ENCODE measurements at places on chromosomes 3 and 15. TPM values are rescaled to one million over a fixed set of nuclear protein-coding genes. Genes with fewer than 3 reads are reported as not detected.

Gene DET1
- 12.4 TPM for total RNA-seq

Gene PLA2G4D
- total RNA-seq: not detected

Gene PIGZ
- 7.6 TPM for total RNA-seq

Gene CGNL1
- 40.0 TPM for total RNA-seq

Gene MESP2
- total RNA-seq: not detected

Gene ADAMTS17
- 0.52 TPM for total RNA-seq

Gene DAZL
- total RNA-seq: not detected

Gene HEG1
- 154 TPM for total RNA-seq

Gene ANKRD34C
- total RNA-seq: 0.52 TPM

Gene FEZF2
- total RNA-seq: not detected

Gene GP9
- total RNA-seq: not detected

Gene POMGNT2
- 17.4 TPM for total RNA-seq

Gene SYNPR
- total RNA-seq: not detected

Gene GOLGA8R
- 1.1 TPM for total RNA-seq

Gene GOLGA6L7
- not detected for total RNA-seq

Gene GOLGA8T
- 2.2 TPM for total RNA-seq

Gene COL6A5
- not detected for total RNA-seq

Gene GREM1
- total RNA-seq: not detected

Gene GRAMD2A
- total RNA-seq: not detected

Gene QARS1
- total RNA-seq: 197 TPM

Gene ZBED2
- 0.12 TPM for total RNA-seq

Gene ZNF620
- total RNA-seq: 2.9 TPM

Gene APOD
- 175 TPM for total RNA-seq

Gene KLHL40
- total RNA-seq: 0.69 TPM

Gene CLSTN2
- 2.0 TPM for total RNA-seq

Gene RTP3
- not detected for total RNA-seq

Gene RARB
- total RNA-seq: 11.3 TPM

Gene RLBP1
- not detected for total RNA-seq

Gene MYL3
- total RNA-seq: 6,839 TPM

Gene TMC3
- total RNA-seq: not detected

Gene MYH15
- total RNA-seq: 0.19 TPM

Gene PLXND1
- 54.7 TPM for total RNA-seq

Gene SLC22A13
- 0.09 TPM for total RNA-seq

Gene BOC
- total RNA-seq: 3.3 TPM

Gene GRK7
- not detected for total RNA-seq

Gene LPCAT4
- total RNA-seq: 41.3 TPM

Gene AHSG
- not detected for total RNA-seq

Gene PRTG
- total RNA-seq: 1.1 TPM

Gene CYP8B1
- total RNA-seq: not detected

Gene SLC51B
- not detected for total RNA-seq

Gene ADAMTSL3
- total RNA-seq: 7.1 TPM

Gene SLC28A1
- 0.64 TPM for total RNA-seq

Gene POPDC2
- 947 TPM for total RNA-seq

Gene BDH1
- 101 TPM for total RNA-seq

Gene ATP2C1
- 58.6 TPM for total RNA-seq

Gene PEX11A
- total RNA-seq: 23.0 TPM

Gene KCNAB1
- total RNA-seq: 2.2 TPM

Gene SLC6A1
- 0.44 TPM for total RNA-seq

Gene CDV3
- 164 TPM for total RNA-seq

Gene ZBBX
- total RNA-seq: not detected

Gene TRPM1
- not detected for total RNA-seq

Gene ETV5
- total RNA-seq: 10.1 TPM

Gene PLA2G4E
- not detected for total RNA-seq
